Small intestine (tissue), 16 donors: ENCODE measurements at places on chromosomes 6 and 20. TPM values are rescaled to one million over a fixed set of nuclear protein-coding genes. Genes with fewer than 3 reads are reported as not detected.

The BCKDHB gene
- polyA plus RNA-seq, result 13.4 TPM

The LAMA2 gene
- polyA plus RNA-seq, result 12.7 TPM

The PTPRT gene
- polyA plus RNA-seq, result 0.27 TPM

The ELOVL2 gene
- 0.48 TPM for polyA plus RNA-seq

The RPS6KA2 gene
- 3.1 TPM for polyA plus RNA-seq

The NOX3 gene
- polyA plus RNA-seq, result not detected

The ZNF165 gene
- polyA plus RNA-seq, result 2.7 TPM

- H3K4me1 ChIP-seq, result no peaks in the 10 kb centered on the region
- no peak for DNase-seq
- no peaks in the 10 kb centered on the region for H3K27me3 ChIP-seq
- no peak overlapping the region for H3K4me3 ChIP-seq
- no peak overlapping the region for H3K27ac ChIP-seq
Measured at GRCh38 chr20:57996465-57996864, 232.0 kb downstream of the ANKRD60 start.

GRCh38 chr6:67802771-67803170, 832.3 kb upstream of the ADGRB3 start:
- no peaks in the 10 kb centered on the region for H3K27me3 ChIP-seq
- no peak overlapping the region for H3K27ac ChIP-seq
- no peaks in the 10 kb centered on the region for H3K4me1 ChIP-seq
- no peaks in the 10 kb centered on the region for H3K36me3 ChIP-seq

- H3K36me3 ChIP-seq, result no peaks in the 10 kb centered on the region
- H3K27me3 ChIP-seq, result peaks cover 1% of the 10 kb centered on the region
- DNase-seq, result no peak
- no peaks in the 10 kb centered on the region for H3K4me1 ChIP-seq
- no peak overlapping the region for H3K4me3 ChIP-seq
Measured at GRCh38 chr6:166244353-166245045, 63.7 kb downstream of the PRR18 start.

DNA sequence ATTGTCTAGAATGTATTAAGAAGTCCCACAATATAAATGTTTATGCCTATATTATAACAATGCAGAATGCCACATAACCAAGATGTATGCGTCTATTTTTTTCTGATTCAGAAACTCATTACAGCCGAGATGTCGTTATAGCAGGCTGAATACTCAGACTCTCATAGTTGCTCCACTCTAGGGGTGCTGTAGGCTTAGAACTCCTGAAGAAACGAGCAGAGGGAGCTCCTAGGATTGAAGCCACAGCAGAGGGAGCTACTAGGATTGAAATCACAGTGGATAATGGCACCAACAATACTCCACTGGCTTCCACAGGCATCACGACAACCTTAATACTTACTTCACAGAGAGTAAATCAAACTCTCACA, 208.9 kb downstream of the KIF16B start:
- H3K27me3 ChIP-seq, result no peaks in the 10 kb centered on the region
- H3K4me1 ChIP-seq, result no peaks in the 10 kb centered on the region
- H3K4me3 ChIP-seq, result no peak overlapping the region
- DNase-seq, result no peak

GRCh38 chr6:67210450-67210849, 1424.6 kb upstream of the ADGRB3 start:
- H3K4me3 ChIP-seq, result no peak overlapping the region
- DNase-seq, result no peak
- H3K27me3 ChIP-seq, result no peaks in the 10 kb centered on the region
- H3K36me3 ChIP-seq, result no peaks in the 10 kb centered on the region

DNA sequence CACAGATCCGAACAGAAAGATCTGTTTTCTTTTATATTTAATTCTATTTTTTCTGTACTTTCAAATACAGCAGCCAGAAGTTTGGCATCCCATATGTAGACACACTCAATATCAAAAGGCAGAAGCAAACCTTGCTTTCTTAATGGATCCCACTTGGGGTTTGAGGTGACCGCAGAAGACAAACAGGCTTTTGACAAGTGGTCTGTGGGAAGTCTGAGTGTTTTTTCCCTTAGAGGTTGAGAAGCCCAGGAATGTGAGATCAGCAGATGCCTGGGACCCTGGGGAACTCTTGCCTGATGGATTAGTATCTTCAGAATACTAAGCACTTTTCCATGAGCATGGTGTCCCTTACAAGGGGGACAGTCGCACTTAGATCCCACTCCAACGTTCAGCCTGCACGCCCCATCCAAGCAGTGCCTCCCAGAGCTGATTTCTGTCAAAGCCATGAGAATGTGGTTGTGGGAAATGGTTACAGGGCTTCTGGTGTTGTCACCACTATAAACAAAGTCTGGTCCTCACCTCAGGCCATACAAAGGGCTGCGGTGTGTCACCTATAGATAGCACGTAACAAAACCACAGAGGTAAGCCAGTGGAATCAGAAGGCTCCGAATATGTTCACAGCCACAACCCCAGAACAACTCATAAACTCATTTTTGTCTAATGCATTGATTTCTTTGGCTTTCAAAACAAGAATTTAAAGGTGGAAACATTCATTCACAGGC, 12.7 kb downstream of the IL17F start:
- DNase-seq, result no peak
- H3K4me1 ChIP-seq, result peaks cover 5% of the 10 kb centered on the region
- H3K27ac ChIP-seq, result no peak overlapping the region
- H3K4me3 ChIP-seq, result no peak overlapping the region
- H3K36me3 ChIP-seq, result no peaks in the 10 kb centered on the region

DNA sequence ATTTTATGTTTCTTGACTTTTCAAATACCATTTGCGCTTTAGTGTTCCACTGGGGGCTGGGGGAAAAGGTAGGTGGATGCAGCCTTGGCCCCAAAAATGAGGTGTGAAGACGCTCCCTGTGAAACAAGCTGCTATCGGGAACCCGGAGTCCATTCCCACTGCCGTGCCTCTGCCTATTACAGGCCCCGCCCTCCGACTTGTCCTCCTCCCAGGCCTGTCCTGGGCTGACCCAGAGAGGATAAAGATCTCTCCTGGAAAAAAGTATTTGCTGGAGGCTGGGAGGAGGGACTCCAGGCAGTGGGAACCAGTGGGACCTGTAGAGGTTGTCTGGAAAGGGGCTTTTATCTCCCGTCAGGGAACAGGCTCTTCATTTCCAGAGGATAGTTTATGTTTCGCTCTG, 215.0 kb downstream of the SLC24A3 start:
- H3K4me1 ChIP-seq, result no peaks in the 10 kb centered on the region
- H3K27ac ChIP-seq, result no peak overlapping the region
- no peak overlapping the region for H3K4me3 ChIP-seq
- H3K27me3 ChIP-seq, result peaks cover 4% of the 10 kb centered on the region
- DNase-seq, result no peak

DNA sequence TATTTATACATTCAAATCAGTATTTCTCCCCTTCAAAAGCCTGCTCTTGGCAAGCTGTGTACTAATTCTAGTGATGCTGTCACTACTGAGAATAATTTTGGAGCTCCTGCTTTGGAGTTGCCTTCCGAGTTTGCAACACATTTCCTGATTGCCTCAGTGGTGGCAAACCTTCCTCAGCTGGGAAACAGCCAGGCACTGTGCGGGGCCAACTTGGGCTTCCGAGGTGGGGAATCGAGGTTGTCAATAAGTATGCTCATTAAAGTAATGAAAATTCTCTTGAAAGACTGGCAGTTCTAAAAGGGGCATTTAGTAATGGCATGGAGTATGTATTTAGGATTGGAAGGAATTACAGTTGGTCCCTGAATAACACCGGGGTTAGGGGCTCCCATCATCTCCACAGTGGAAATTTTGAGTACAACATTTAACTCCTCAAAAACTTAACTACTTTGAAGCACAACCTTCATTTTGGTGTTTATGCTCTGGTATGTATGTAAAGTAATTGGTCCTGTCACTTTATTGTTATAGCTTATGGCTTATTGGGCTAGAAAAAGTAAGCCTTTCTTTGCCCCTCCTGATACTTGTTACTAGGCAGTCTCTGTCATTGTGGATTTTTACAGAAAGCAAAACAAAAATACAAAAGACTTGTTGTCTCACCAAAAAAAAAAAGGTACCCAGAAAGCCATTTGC, 2.7 kb downstream of the PAQR8 start:
- H3K27ac ChIP-seq, result no peak overlapping the region
- no peak for DNase-seq
- no peaks in the 10 kb centered on the region for H3K36me3 ChIP-seq

DNA sequence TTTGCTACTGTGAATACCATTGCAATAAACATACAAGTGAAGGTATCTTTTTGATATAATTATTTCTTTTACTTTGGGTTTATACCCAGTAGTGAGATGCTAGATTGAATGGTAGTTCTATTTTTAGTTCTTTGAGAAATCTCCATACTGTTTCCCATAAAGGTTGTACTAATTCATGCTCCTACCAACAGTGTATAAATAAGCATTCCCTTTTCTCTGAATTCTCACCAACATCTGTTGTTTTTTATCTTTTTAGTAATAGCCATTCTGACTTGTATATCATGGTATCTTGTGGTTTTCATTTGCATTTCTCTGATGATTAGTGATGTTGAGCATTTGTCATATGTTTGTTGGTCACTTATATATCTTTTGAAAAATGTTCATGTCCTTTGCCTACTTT, 183.6 kb upstream of the LRFN2 start:
- H3K4me1 ChIP-seq, result no peaks in the 10 kb centered on the region
- H3K4me3 ChIP-seq, result no peak overlapping the region
- H3K36me3 ChIP-seq, result no peaks in the 10 kb centered on the region
- no peaks in the 10 kb centered on the region for H3K27me3 ChIP-seq

GRCh38 chr6:31943742-31944141, 2.2 kb upstream of the CFB start:
- no peak for DNase-seq
- peaks cover 4% of the 10 kb centered on the region for H3K4me1 ChIP-seq
- no peaks in the 10 kb centered on the region for H3K27me3 ChIP-seq
- H3K4me3 ChIP-seq, result no peak overlapping the region
- H3K27ac ChIP-seq, result no peak overlapping the region
- H3K36me3 ChIP-seq, result peaks cover 5% of the 10 kb centered on the region

- H3K27ac ChIP-seq, result no peak overlapping the region
- H3K36me3 ChIP-seq, result no peaks in the 10 kb centered on the region
- no peak overlapping the region for H3K4me3 ChIP-seq
Measured at GRCh38 chr6:116557893-116558292, 4.3 kb downstream of the CALHM4 start.

DNA sequence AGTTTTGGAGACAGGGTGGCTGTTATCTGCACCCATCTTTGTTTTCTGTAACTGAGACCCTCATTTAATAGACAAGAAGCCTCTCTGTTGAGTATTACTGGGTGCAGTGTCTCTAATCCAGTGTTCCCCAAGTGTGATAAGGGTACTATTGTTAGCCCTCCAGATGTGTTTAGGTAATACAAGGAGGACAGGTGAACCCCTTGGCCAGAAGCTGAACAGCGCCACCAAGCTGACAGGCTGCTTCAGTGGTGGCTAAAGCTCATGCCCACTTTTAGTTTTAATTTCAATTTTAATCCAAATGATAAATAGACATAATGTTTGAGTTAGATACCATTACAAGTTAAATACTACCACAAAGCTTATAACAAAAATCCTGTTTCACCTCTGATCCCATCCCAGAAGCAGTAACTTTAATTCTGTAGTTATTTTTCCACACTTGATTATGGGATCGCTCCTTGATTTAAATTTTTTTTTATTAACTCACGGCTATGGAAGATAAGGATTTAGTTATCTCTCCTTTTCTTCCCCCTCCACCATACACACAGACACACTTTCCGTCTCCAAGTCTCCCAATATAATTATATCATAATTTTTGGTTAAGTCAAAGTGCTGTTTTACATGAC, 8.4 kb upstream of the STK35 start:
- no peaks in the 10 kb centered on the region for H3K4me1 ChIP-seq
- DNase-seq, result peak; percentile 57
- H3K27me3 ChIP-seq, result peaks cover 5% of the 10 kb centered on the region
- H3K36me3 ChIP-seq, result no peaks in the 10 kb centered on the region
- no peak overlapping the region for H3K27ac ChIP-seq
- H3K4me3 ChIP-seq, result no peak overlapping the region

- peak; percentile 15 for DNase-seq
- peaks cover 3% of the 10 kb centered on the region for H3K36me3 ChIP-seq
- no peaks in the 10 kb centered on the region for H3K27me3 ChIP-seq
- H3K27ac ChIP-seq, result no peak overlapping the region
Measured at GRCh38 chr20:62252342-62252966, 14.1 kb downstream of the OSBPL2 start.

DNA sequence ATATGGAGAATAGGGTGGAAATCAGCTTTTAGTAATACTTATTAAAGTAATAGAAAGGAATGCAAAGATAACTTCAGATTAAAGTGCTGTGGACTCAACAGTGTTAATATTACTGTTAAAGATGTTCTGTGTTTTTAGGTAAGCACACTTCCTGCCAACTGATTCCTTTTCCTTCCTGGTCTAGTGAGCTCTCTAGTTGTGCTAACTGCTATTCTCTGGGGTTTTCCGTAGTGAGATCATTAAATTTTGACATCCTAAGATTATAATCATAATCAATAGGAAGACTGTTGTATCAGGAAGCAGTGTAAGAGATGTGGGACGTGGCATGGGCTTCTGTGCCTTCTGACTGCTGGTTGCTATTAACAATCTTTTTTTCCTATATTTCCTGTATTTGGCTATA, 1.2 kb upstream of the TMEM217 start:
- H3K27me3 ChIP-seq, result no peaks in the 10 kb centered on the region
- H3K4me3 ChIP-seq, result peak overlapping the region; percentile 25
- DNase-seq, result no peak
- H3K4me1 ChIP-seq, result peaks cover 3% of the 10 kb centered on the region

- peaks cover 13% of the 10 kb centered on the region for H3K4me1 ChIP-seq
- no peak overlapping the region for H3K4me3 ChIP-seq
- peak overlapping the region; percentile 31 for H3K27ac ChIP-seq
- no peaks in the 10 kb centered on the region for H3K27me3 ChIP-seq
- H3K36me3 ChIP-seq, result no peaks in the 10 kb centered on the region
Measured at GRCh38 chr20:1322511-1323245, 6.3 kb downstream of the SDCBP2 start.

GRCh38 chr6:119283214-119283613, 66.3 kb downstream of the MAN1A1 start:
- no peak overlapping the region for H3K27ac ChIP-seq
- no peak for DNase-seq
- no peaks in the 10 kb centered on the region for H3K27me3 ChIP-seq

GRCh38 chr20:34773726-34774125, 51.7 kb downstream of the NCOA6 start:
- H3K36me3 ChIP-seq, result peaks cover 47% of the 10 kb centered on the region
- DNase-seq, result no peak
- H3K27me3 ChIP-seq, result no peaks in the 10 kb centered on the region
- H3K4me1 ChIP-seq, result no peaks in the 10 kb centered on the region
- no peak overlapping the region for H3K4me3 ChIP-seq

- peak overlapping the region; percentile 93 for H3K27ac ChIP-seq
- peak overlapping the region; percentile 98 for H3K4me3 ChIP-seq
- peaks cover 3% of the 10 kb centered on the region for H3K4me1 ChIP-seq
- peak; percentile 61 for DNase-seq
- H3K36me3 ChIP-seq, result no peaks in the 10 kb centered on the region
Measured at GRCh38 chr6:15247500-15248450, 1.9 kb downstream of the JARID2 start.

- DNase-seq, result no peak
- H3K4me3 ChIP-seq, result no peak overlapping the region
- no peaks in the 10 kb centered on the region for H3K4me1 ChIP-seq
- no peak overlapping the region for H3K27ac ChIP-seq
- H3K27me3 ChIP-seq, result no peaks in the 10 kb centered on the region
- H3K36me3 ChIP-seq, result no peaks in the 10 kb centered on the region
Measured at GRCh38 chr6:140846503-140847261, 1286.0 kb upstream of the GJE1 start.
